ENCODE measurements at places on chromosomes 4 and X.

DNA sequence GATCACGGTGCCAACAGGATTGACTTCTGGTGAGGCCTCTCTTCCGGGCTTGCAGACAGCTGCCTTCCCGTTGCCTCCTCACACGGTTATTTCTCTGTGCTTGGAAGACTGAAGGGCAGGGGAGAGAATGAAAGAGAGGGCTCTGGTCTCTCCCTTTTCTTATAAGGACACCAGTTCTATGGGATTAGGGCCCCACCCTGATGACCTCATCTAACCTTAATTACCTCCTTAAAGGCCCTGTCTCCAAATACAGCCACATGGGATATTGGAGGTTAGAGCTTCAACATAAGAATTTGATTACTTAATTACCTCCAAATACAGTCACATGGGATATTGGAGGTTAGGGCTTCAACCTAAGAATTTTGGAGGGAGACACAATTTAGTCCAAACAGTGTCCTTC, 46.5 kb downstream of the EVC start:
- DNase-seq: no peak

- DNase-seq: no peak
These were observed 22.1 kb downstream of the EPGN start for GRCh38 chr4:74330295-74330750.

DNA sequence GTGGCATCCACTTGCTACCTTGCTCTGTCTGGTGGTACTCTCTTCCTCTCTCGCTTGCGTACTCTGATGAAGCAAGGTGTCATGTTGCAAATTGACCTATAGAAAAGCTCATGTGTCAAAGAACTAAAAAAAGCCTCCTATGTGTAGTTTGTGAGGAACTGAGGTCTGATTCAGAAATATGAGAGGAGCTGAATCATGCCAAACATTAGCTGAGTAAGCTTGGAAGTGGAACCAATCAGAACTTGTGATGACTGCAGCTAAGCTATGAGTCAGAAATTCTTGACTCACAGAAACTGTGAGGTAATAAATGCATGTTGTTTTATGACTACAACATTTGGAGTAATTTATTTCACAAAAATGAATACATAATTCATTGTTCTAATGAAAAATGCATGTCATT, 2138.8 kb downstream of the PCDH7 start:
- no peak for DNase-seq

- DNase-seq: no peak
These were observed 132.6 kb downstream of the TBL1X start for GRCh38 chrX:9597361-9598035.

GRCh38 chrX:78624962-78625909, 33.9 kb downstream of the RTL3 start:
- no peak for DNase-seq

GRCh38 chr4:13348216-13348615, 135.9 kb downstream of the RAB28 start:
- DNase-seq: no peak

DNA sequence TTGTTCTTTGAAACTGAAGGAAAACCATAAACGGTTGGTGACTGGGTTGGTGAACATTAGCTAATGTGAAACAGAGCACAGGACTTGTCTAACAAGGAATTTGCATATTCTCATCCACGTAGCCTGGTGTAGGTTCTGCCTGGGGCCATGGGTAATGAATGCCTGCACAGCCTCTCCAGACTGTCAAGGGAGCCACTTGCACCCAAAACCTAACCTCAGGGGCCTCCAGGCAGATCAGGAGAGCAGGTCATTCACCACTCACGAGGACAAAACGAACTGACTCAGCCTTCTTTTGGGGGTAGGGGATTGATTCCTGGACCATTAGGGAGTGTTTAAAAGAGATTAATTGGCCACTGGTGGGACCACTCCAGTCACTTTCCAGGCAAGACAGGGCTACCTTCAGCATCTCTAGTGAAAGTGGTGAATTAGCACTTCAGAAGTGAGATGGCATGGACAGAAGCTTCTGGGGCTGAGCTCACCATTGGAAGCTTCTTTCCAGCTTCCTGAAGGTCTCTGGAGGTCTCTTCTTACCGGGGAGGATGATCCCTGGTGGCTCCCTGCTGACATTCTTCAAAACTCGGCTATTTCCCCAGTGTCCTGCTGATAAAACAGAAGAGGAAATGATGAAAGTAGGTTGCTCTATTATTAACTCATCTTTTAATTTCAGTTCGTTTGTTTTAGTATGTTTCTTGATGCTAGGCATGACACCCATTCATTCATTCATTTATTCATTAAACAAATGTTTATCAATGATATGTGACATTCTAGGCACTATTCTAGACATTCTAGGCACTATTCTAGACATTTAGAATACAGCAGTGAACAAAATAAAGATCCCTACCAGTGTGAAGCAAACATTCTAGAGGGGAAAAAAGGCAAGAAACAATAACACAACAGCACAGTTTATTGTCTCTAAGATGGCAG, 104.5 kb upstream of the LNX1 start:
- DNase-seq: no peak
